ENCODE measurements at places on chromosomes 6 and 20.

- no peak for DNase-seq
Observed at GRCh38 chr6:81788748-81789147, 36.3 kb upstream of the TENT5A start.

DNA sequence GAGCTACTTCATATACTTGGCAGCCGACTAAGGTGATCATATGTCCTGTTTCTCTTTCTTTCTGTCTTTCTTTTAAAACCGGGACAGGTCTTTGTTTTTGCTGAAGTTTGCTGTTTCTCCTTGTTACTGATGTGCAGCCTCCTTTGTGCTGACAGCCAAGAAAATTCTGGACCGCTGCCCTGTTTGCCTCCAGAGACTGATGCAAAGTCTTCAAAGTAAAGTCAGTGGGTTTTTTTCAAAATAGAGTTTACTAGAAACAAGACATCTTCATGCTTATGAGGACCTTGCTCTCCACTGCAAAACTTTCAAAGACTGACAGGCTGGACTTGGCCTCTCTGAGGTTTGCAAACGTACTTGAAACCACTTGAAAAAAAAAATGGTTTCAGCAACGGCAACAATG, 510.5 kb upstream of the MAP3K7 start:
- no peak for DNase-seq

GRCh38 chr6:149209871-149210775, 107.4 kb upstream of the TAB2 start:
- peak; percentile 73 for DNase-seq

GRCh38 chr6:155186052-155186658, 77.7 kb upstream of the CLDN20 start:
- DNase-seq, result no peak

GRCh38 chr20:45053430-45054351, 47.2 kb downstream of the KCNS1 start:
- DNase-seq, result no peak

DNA sequence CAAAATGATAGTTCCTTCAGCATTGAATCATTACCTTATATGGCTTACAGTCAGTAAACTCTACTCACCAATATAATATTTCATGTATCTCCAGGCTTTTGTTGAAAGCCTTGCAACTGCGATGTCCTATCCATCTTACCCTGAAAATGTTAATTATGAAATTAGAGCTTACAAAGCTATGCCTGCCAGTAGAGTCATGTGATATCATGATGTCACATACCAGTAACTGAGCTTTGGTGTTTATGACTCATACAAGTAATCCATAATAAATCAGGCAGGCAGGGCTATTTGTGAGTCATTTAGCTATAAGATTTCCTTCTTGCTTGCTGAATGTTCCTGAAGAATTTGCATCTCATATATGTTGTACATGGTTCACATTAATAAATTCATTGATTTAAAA, 44.9 kb upstream of the FAM83B start:
- peak; percentile 0 for DNase-seq

Data from brain microvascular endothelial cell (primary cell).